ENCODE measurements at places on chromosomes 11 and 22.
A peak's percentile ranks its signal among the peaks of the same experiment; 100 is the strongest.

- no peak for DNase-seq
Measured at GRCh38 chr22:27329131-27329850, 472.3 kb downstream of the MN1 start.

DNA sequence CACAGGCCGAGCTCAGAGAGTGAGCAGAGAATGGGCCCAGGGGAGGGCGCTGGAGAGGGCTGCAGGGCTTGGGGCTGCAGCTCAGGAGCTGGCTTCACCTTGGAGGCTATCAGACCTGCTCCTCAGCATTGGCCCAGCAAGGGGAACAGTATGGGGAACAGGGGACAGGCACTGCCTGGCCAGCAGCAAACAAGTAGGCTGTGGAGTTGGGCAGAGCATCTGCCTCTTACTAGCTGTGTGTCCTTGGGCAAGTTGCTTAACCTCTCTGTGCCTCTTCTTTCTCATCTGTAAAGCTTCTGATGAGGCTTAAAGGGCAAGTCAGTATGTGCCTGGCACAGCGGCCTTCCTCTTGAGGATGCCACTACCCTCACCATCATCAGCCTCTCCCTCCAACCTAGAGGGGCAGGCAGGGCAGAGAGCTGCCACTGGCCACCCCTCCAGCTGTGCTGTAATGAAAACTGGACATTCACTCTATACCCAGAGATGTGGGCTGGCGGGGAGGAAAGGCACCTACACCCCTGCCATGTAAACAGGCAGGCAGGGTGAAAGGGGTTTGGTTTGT, 7.5 kb upstream of the CDKN1C start:
- DNase-seq, result no peak

- DNase-seq, result no peak
Measured at GRCh38 chr11:48341466-48341865, 16.7 kb downstream of the OR4C3 start.

DNA sequence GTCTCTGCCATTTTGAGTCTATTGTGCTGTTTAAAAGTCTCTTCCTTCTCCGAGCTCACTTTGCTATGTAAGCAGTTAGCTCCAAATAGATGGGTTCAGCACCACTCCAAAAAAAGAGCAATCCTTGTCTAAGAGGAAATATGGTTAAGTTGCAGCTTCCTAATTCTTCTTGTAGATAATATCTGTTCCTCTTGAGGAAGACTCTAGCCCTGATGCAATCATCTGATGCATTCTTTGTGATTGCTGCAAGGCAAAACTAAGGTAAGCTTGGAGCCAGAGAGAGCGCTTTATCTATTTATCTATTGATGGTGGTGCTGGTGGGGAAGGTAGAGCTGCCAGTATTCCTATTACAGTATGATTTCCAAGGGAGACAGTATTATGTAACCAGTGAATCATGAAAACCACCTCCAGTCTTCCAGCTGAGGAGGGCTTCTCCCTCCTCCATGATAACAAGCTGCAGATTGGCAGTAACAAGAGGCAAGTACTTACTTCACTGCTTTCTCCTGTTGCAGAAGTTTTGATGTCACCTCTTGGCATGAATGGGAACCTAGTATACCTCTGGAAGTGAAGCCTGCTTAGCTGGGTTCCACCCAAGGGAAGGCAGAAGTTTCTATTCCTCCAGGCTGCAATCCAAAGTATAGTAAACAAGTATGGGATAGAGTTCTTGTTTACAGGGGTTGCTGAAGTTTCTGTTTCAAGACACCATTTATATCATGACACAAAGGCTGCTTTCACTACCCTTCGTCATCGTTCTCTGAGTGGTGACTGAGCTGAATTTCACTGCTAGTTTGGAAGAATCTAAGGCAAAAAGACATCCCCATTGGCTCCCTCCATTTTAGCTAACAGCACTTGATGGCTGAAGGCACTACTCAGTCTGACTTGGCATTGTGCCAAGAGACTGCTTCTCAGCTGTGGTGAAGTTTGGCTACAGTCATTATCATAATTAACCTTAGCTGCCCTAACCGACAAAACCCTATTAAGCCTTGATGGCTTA, 49.7 kb downstream of the FDX1 start:
- DNase-seq, result no peak

GRCh38 chr11:3631331-3631730, 10.5 kb downstream of the ART5 start:
- no peak for DNase-seq

GRCh38 chr22:31604137-31604705, 57.8 kb downstream of the PISD start:
- no peak for DNase-seq

DNA sequence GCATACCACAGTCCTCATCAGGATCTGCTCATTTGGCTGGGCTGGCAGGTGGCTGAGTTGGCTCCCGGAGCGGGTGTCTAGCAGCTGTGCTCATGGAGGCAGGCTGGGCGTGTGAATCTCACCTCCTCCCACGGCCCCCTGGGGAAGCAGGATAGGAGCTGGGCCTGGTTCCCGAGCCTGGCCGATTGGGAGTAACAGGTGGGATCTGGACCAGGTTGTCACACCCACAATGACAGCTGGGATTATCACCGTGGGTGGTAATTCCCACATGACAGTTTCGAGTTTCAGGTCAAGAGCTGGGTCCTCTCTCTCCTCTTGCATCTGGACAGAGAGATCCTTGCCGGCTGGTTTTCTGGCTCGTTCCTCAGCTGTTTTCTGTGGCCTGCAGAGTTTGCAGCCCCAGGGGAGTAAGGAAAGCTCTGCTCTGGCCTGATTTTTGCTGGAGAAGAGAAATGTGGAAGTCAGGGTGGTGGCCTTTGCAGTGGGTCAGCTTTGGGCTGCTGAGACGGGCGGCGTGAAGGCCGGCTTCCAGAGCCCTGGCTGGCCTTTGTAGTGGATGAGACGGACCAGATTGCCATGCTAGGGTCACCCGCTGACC, 57.0 kb downstream of the BCR start:
- peak; percentile 48 for DNase-seq

DNA sequence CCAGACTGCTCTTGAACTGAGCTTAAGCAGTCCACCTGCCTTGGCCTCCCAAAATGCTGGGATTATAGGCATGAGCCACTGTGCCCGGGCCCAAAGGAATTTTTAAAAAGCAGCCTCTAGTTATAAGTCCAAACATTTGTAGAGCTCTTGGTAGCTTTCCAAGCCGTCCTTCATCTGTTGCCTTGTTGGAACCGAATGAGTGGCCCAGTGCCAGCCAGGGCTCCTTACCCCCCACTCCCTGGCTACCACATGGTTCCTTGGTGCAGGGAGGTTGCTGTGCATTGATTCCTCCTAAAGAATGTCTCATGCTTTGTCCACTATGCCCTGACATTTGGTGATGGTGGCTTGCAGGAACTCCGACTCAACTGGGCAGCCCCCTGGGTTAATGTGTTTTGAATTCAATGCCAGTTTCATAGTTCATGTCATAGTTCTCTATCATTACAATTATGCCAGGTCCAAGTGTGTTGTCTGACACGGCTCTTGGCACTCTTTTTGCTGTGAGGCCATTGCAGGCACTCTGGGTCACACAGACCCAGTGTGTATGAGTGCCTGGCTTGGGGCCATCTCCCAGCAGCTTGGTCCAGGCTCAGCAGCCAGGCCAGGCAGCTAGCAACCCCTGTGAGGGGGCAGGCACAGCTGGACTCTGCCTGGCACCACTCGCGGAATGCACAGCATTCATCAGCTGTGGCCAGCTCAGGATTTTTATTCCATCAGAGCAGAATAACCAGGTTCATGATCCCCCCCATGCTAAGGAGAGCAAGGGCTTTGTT, 13.3 kb upstream of the MICALL1 start:
- no peak for DNase-seq

- DNase-seq, result no peak
Measured at GRCh38 chr11:567629-568292, 7.0 kb downstream of the RASSF7 start.

GRCh38 chr11:2325719-2326118, 23.9 kb downstream of the TSPAN32 start:
- DNase-seq, result no peak

GRCh38 chr11:106461839-106462545, 384.5 kb downstream of the AASDHPPT start:
- no peak for DNase-seq

- DNase-seq, result no peak
Measured at GRCh38 chr11:75261902-75262361, 21.4 kb downstream of the TPBGL start.

DNA sequence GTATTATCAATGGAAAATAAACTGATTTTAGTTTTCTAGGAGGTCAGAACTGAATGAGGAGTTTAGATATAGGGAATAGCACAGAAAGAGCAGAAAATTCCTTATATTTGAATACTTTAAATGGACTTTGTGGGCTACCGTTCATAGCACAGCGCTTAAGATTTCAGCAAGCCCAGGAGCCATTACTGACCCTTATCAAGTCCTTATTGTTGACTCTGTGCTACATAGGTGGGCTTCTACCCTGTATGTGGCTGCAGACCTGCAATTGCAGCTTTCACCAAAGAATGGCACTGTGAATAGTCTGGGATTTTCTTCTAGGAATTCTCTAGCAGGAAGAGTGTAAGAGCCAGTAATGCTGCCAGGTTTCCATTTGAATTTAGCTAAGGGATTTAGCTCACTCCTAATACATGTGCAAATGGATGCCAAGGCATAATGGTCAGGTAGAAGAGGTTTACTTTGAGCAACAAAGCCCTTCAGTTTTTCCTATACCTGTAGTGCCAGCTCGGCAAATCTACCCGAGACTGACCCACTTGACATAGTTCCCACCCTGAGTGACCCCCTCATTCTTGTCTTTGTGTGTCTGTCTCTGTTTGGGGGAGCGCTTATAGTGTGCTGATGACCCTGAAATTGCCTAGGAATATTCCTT, 42.5 kb upstream of the DLAT start:
- no peak for DNase-seq

DNA sequence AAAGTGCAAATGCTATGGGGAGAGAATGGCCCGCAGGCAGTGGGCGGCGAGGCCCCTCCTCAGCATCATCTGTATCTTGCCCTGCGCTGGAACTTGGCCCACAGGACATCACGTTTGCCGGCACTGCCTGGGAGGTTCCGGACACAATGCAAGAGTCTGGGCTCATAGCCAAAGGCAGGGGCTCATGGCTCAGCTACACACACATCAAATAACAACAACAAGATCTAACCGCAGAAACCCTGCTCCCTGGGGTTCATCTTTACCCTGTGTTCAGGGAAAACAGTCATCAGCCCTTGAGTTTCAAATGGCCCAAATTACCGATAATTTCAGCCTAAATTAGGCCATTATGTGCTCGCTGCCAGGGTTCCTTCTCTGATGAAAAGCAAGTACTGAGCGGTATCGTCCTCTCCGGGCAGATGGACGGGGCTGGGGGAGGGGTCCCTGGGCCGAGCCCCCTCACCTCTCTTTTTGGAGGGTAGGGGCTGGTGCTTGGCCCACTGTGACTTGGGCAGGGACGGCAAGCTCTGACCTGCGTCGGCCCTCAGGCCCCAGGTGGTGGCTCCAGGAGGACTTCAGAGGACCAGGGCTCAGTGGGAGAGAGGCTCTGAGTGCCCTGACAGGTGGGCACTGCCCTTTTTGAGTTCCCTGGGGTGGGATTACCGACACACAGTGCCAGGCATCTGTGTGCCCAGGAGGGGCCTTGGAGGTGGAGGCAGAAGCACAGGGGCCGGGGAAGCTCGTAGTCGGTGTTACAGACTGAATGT, 25.0 kb upstream of the GAL start:
- no peak for DNase-seq

- no peak for DNase-seq
Measured at GRCh38 chr11:32561835-32562234, 21.8 kb upstream of the EIF3M start.

GRCh38 chr11:36296884-36297543, 926 bp downstream of the PRR5L start:
- no peak for DNase-seq

DNA sequence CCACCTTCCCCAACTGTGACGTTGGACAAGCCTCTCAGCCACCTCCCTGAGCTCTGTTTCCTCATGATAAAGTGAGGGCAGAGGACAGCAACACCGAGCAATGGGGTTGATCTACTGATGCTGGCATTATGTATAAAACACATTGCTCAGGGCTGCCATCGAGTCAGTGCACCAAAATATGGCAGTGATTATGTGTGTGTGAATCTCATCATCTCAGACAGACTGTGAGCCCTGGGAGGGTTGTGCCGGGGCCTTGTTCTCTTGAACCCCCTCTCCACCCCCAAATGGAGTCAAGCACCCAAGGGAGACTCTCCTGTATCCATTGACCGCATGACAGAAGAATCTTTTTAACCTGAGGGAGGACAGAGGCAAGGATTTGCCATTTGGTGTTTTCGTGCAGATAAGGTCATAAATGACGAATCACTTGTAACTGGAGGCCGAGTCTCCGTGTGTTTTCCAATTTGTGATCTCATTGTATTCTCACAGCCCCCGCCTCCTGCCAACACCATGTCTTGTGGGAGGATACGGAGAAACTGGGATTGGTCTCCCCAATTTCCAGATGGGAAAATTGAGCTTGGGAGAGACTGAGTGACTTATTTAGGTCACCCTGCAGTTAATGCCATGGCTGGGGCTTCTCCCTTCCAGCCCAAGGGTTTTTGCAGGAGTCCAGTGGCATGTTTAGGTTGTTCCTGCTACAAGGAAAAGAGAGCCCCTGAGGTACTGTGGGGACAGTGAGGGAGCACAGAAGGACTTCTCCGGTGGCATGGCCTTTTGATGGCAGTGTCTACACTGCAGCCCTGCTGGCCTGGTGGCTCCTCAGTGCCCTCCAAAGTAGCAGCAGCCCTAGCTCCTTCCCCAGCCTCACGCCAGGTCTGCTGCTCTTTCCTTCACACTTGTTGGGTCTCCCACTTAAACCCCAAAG, 52.4 kb downstream of the CHRDL2 start:
- DNase-seq, result no peak

- DNase-seq, result no peak
Measured at GRCh38 chr22:36239150-36239400, 252 bp downstream of the APOL2 start.

DNA sequence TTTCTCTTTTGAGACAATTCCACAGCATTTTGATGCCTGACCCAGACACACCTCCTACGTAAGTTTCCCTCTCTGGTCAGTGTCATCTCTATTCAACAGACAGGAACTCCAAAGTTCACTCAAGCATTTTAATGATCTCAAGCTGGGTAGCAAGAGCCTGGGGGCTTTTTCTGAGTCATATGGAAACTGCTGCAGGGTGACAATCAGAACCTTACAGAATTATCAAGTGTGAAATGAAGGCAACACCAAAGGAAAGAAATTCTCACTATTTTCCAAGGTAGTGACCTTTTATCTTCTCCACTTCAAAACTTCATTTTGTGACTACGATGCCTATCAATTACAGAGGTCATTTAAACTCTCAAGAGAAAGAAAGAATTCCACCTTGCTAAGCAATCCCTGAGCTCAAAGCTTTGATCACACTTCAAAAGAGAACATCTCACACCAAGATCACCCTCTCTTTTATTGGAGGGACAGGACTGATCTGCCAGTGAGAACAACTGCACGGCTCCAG, 229.0 kb upstream of the ZC3H12C start:
- DNase-seq, result peak; percentile 3

GRCh38 chr11:121099885-121100284, 1.2 kb upstream of the TECTA start:
- DNase-seq, result no peak

All from nephron progenitor cell (in vitro differentiated cells).